ENCODE measurements at places on chromosomes 7 and 10.

GRCh38 chr10:128934492-128934891 is 532.5 kb upstream of the MGMT start:
- DNase-seq = no peak

- DNase-seq = no peak
Measured at GRCh38 chr10:73246322-73246645, 771 bp downstream of the DNAJC9 start.

DNA sequence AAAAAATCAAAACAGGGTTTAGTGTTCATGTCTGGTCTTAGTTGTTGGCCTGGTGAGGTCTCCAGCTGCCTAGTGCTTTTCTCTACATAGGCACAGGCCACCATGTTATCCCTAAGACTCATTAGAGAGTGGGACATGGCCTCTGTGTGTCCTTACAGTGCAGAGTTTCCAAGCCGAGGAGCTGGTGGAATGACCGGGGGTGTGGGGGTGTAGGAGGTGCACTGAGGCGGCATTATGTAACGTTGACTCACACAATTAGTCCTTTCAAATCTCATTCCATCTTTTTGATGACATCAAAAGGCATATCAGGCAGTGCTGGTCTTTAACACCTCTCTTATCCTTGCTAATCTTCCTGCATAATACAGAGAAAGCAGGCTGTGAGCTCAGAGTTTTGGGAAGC is 71.3 kb downstream of the MTPN start:
- DNase-seq = no peak

DNA sequence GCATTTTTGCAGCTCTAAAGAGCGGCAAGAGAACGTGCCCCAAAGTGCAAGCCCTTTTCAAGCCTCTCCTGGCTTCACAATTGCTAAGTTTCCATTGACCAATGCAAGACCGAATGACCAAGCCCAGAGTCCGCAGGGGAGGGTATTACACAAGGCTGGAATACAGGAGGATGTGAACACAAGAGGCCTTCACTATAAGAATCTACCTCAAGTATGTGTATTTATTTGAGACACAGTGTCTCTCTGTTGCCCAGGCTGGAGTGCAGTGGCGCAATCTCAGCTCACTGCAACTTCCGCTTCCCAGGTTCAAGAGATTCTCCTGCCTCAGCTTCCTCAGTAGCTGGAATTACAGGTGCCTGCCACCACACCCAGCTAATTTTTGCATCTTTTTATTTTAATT is 22.2 kb upstream of the TPST1 start:
- DNase-seq = no peak

GRCh38 chr7:12839508-12840153 is 152.2 kb downstream of the ARL4A start:
- no peak for DNase-seq

- DNase-seq = no peak
Measured at GRCh38 chr10:93152136-93152535, 78.4 kb downstream of the CYP26A1 start.

DNA sequence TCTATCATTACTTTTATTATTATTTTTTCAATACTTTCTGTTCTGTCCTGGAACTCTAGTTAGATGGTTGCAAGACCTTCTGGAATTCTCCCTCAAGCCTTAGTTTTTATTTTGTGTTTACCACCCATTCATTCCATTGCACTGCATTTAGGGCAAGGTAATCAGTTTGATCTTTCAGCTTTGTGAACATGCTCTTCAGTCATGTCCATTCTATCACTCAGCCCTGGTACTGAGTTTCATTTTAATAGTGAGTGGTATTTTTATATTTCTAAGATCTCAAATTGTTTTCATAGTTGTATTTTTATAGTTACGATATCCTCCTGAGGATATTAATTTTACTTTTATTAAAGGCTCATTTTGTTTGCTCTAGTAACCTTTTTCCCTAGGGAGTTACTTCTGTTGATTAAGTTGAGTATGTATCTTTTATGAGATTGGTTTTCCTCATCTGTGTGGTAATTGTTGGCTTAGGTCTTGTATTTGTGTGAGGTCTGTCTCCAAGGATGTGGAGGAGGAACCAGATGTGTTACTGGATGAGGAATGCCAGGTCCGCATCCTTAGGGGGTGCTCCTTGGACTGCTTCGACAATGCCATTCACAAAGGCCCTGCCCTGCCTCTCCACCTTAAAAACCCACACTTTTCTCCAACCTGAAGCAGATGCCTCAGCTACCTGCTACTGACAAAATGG is 46.7 kb upstream of the RAB18 start:
- no peak for DNase-seq

GRCh38 chr7:148474481-148475025 is 116.0 kb upstream of the C7orf33 start:
- DNase-seq = no peak

GRCh38 chr7:5525271-5526099 is 101.9 kb upstream of the TNRC18 start:
- DNase-seq = no peak
